HS-27A (cell line): ENCODE measurements at places on chromosomes 5 and 9.

- no peak for DNase-seq
Measured at GRCh38 chr9:37486616-37487548, 1.1 kb downstream of the POLR1E start.

- no peak for DNase-seq
Measured at GRCh38 chr9:93567271-93567959, 9.0 kb upstream of the PHF2 start.

DNA sequence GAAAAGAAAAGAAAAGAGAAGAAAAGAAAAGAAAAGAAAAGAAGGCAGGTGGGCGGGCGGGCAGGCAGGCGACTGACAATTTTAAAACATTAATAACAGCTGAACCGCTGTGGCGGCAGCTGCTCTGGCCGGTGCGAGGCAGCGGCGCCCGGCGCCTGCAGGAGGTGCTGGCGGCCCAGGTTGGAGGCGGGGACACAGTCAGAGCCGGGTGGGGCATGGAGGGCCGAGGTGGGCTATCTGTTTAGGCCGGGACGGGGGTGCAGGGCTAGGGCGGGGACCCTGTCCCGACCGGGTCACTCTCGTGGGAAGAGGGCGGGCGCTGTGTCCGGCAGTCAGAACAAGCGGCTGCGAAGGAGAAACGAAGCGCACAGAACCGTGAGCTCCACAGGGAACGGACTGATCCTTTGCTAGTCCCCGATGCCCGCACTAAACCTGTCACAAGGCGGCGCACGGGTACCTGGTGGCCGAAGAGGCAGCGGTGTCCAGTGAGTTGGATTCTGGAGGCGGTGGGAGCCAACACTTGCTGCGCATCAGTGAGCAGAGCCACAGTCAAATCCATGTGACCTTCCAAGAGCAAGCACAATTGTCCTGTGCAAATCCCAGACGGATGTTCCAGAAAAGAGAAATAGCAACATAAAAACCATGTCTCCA is 13.6 kb upstream of the ALDOB start:
- DNase-seq, result peak; percentile 24

- DNase-seq, result no peak
Measured at GRCh38 chr5:59489551-59489950, 404.0 kb downstream of the PDE4D start.

- DNase-seq, result no peak
Measured at GRCh38 chr5:84119252-84119651, 265.4 kb downstream of the EDIL3 start.

DNA sequence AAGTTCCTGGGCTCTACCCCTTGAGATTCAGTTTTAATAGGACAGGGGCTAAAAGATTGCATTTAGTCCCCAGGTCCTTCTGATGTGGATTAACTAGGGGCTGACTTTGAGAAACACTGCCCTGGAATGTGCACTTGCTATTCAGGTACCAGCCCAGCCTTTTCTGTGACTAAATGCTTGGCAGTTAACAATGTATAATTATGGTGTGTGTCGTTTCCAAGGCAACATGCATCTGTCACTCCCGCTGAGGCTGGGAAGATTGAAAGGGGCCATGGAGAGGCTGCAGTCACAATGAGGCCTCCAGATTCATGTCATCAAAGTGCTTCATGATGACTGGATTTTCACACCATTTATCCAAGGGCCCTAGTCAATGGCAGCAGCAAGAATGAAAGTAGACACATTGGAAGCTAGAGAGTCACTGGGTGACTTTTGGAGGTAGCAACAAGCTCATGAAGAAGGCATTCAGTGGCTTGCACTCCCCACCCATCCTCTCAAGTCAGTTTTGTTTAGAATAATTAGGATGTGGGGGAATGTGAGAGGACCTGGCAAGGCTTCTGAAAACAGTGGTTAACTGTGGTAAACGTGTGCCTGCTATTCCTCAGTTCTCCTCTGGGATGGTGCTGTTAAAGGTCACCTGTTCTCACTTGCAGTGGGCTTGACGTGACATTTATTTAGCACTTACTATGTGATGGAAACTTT is 28.3 kb downstream of the RAI14 start:
- no peak for DNase-seq

DNA sequence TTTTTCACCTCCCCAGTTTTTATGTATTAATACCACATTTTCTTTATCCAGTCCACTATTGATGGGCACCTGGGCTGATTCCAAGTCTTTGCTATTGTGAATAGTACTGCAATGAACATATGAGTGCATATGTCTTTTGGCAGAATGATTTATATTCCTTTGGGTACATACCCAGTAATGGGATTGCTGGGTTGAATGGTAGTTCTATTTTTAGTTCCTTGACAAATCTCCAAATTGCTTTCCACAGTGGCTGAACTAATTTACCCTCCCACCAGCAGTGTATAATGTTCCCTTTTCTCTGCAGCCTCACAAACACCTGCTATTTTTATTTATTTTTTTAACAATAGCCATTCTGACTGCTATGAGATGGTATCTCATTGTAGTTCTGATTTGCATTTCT is 340.2 kb downstream of the ADAMTS6 start:
- DNase-seq, result no peak

DNA sequence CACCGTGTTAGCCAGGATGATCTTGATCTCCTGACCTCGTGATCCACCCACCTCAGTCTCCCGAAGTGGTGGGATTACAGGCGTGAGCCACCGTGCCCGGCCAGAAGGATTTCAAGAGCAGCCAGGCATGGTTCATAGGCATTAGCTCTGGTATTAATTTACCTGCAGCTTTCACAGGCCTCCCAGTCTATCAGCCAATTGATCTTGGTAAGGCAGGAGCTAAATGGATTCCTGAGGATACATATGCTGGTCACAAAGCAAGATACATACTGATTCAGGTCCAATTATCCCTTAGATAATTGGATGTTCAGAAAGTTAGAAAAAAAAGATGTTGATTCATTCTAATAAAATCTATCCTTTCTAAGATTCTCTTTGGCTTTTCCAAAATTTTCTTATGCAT is 487.1 kb downstream of the TLE1 start:
- no peak for DNase-seq

- peak; percentile 20 for DNase-seq
Measured at GRCh38 chr5:82164176-82164976, 113.8 kb downstream of the RPS23 start.

- DNase-seq, result no peak
Measured at GRCh38 chr9:116088396-116088795, 65.2 kb upstream of the PAPPA start.

GRCh38 chr9:134301387-134302129 is 24.7 kb upstream of the RXRA start:
- no peak for DNase-seq

- DNase-seq, result no peak
Measured at GRCh38 chr5:15897656-15898055, 281.9 kb downstream of the MARCHF11 start.

GRCh38 chr5:134125039-134126015 is 10.8 kb downstream of the TCF7 start:
- DNase-seq, result no peak

GRCh38 chr5:131068893-131069643 is 96.0 kb downstream of the HINT1 start:
- no peak for DNase-seq

- DNase-seq, result peak; percentile 76
Measured at GRCh38 chr9:97632248-97632984, 752 bp downstream of the TSTD2 start.

DNA sequence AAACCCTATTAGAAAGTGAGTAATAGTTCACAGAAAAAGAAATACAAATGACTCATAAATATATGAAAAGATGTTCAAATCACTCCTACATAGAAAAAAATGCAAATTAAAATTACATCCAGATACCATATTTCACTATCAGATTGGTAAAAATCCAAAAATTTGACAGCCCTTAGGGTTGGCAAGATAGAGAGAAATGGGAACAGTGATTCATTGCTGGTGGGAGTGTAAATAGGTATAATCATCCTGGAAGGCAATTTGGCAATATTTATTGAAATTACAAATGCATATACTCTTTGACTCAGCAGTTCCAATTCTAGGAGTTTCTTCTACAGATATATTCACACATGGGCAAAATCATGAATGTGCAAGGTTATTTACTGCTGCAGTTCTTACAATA is 273.5 kb downstream of the NR2F1-AS1 start:
- no peak for DNase-seq

- DNase-seq, result no peak
Measured at GRCh38 chr9:21454149-21454548, 13.9 kb downstream of the IFNA1 start.

GRCh38 chr5:108858959-108859358 is 111.3 kb downstream of the FER start:
- no peak for DNase-seq

DNA sequence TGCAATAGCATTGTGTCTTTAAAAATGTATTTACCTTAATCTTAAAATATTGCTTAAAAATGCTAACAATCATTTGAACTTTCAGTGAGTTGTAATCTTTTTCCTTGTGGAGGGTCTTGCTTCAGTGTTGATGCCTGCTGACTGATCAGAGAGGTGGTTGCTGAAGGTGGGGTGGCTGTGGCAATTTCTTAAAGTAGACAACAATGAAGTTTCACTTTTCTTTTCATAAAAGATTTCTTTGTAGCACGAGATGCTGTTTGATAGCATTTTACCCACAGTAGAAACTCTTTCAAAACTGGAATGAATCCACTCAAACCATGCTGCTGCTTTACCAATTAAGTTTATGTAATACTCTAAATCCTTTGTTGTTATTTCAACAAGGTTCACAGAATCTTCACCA is 50.8 kb downstream of the NR3C1 start:
- no peak for DNase-seq

DNA sequence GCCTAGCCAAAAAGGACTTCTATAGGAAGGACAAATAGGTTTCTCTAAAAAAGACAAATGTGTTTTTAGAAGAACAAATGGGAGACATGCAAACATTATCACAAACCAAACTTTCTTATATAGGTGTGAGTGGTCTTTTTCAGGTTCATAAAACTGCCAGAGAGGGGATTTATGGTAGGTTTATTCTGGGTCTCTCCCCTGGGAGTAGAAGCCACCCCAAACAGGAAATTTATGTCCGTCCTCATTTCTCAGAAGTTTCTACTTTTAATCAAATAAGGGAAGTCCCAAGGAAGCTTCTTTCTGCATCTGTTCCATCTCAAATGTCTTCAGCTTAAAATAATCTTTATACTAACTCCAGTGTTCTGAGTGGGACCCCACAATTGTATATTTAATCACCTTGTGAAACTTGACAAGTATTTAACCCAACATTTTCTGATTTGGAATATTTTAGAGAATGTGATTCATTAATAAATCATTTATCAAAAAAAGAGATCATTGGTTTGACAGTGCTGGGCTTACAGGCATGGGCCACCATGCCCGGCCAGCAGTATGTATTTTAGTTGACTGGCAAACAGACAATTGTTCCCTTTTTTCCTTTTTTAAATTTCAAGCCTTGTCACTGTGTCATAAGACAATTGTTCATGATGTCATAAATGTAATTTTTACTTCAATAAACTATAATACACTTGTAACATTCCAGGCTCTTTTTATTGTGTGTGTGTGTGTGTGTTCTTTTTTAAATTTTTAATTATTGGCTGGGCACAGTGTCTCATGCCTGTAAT is 44.6 kb upstream of the GLDC start:
- DNase-seq, result no peak

- DNase-seq, result no peak
Measured at GRCh38 chr9:20353931-20354652, 268.2 kb downstream of the MLLT3 start.

- no peak for DNase-seq
Measured at GRCh38 chr5:180154821-180155364, 54.1 kb downstream of the RASGEF1C start.

DNA sequence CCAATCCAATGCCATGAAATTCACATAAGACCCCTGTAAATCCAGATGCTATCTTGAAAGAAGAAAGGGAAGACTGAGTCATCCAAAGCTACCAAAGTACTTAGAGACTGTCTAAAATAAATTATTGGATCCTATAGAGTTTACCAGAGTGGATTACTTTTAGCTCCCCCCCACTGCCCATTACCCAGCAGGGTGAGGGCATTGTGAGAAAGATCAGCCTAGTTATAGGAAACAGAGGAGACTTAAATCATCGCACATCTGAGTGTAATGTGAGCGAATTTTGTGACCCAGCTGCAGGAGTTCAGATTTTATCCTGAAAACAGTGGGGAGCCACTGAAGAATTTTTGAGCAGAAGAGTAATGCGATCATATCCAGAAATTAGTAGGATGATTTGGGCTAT is 1.6 kb upstream of the ENHO start:
- DNase-seq, result no peak

GRCh38 chr5:10637944-10638343 is 74.1 kb downstream of the ANKRD33B start:
- no peak for DNase-seq

GRCh38 chr9:128733256-128733655 is 9.3 kb upstream of the ZDHHC12 start:
- peak; percentile 48 for DNase-seq

- DNase-seq, result no peak
Measured at GRCh38 chr5:95080030-95080429, 204.9 kb downstream of the MCTP1 start.

GRCh38 chr9:83060556-83060955 is 2.4 kb downstream of the RASEF start:
- no peak for DNase-seq

GRCh38 chr5:115214541-115214940 is 44.8 kb upstream of the TRIM36 start:
- DNase-seq, result no peak

- DNase-seq, result no peak
Measured at GRCh38 chr5:38555354-38556087, 925 bp downstream of the LIFR start.

- DNase-seq, result no peak
Measured at GRCh38 chr9:19379283-19379682, 753 bp downstream of the RPS6 start.

- no peak for DNase-seq
Measured at GRCh38 chr9:32701321-32702022, 66.0 kb upstream of the TAF1L start.

- DNase-seq, result no peak
Measured at GRCh38 chr9:12775679-12776512, 1.1 kb downstream of the LURAP1L start.

GRCh38 chr5:132219981-132220380 is 7.7 kb downstream of the P4HA2 start:
- no peak for DNase-seq

- no peak for DNase-seq
Measured at GRCh38 chr9:95725045-95725444, 150.4 kb upstream of the ERCC6L2 start.

DNA sequence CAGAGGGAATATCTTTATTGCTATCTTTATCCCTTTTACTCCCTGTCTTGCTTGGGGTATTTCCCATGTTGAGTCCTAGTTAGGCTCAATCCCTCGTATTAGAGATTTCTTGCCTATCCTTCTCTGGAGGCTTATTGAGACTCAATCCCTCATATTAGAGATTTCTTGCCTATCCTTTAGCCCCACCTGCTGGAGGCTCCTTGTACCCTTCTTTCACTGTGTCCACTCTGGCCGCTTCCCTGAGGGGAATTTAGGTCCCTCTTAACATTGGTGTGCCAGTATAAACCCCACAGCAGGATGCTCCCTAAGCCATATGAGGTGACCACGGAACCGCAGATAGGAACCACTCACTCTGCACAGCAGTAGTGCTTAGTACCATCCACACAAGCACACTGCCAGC is 110.7 kb upstream of the MAMDC2 start:
- no peak for DNase-seq
